ENCODE measurements at places on chromosomes 12 and 14.

- no peak for DNase-seq
These were observed 588.0 kb upstream of the TMEM132C start for GRCh38 chr12:127678945-127679344.

DNA sequence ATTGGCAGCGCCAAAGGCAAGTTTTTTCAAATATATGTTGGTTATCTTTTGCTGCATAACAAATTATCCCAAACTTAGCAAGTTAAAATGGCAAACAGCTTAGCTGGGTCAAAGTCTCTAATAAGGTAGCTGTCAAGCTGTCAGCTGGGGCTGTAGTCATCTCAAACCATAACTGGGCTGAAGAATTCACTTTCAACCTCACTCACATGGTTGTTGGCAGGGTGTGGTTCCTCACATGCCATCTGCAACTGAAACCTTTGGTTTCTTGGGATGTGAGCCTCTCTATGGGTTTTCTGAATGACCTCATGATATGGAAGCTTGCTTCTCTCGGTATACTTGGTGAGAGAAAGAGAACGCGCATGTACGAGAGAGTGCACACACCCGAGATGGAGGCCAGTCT, 125.4 kb downstream of the LRIG3 start:
- no peak for DNase-seq

DNA sequence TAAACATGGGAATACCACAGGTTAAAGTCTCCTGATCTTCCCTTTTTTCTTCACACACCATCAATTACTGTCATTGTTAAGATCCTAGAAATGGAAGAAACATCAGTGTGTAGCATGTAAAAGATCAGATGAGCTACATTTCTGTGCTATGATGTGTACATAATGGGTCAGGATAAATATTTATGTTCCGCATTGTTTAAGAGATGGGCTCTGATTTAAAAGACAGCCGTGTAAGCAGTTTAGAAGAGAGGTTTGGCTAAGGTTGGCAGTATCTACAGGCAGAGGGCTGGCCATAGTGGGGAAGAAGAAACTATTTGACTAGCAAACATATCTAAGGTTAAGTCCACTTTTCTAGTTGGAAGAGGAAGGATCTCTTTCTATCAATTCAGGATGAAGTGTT, 49.4 kb downstream of the LRRC9 start:
- no peak for DNase-seq

GRCh38 chr14:22593601-22594000, 4.5 kb upstream of the ABHD4 start:
- DNase-seq: no peak
